ENCODE measurements at places on chromosomes 2 and 18.

DNA sequence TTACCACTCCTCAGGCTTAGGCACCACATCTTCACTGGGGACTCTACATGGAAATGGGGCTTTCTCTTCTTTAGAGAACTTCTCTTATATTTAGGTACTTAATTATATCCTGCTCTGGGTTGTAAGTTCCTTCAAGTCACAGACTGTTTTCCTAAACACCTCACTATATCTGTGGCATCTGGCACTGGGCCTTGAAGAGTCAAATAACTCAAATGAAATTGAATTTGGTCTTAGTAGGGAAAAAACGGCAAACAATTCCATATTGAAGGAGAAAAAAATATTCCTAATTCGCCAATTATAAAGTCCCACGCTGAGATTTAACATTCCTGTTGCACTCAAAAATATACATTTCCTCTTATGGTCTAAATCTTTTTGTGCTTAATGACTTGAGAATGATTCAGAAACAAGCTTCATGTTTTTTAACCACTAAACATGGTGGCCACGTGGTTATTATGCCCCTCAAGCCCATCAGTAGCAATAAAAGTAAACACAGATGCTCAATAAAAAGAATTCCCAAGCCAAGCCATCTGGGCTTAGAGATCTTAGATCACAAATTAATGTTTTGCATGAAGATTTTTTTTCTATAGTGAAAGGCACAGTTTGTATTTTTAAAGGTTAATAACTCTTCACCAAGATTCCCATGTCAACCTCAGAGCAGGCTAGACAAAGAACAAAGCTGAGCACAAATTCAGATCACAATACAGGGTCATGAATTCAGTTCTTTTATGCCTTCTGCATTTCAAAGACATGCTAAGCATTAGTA, 105.5 kb upstream of the SYT4 start:
- no peak for DNase-seq

GRCh38 chr2:174970092-174970491, 35.1 kb downstream of the CHN1 start:
- DNase-seq: no peak

GRCh38 chr2:31386648-31387047, 27.9 kb downstream of the XDH start:
- no peak for DNase-seq

DNA sequence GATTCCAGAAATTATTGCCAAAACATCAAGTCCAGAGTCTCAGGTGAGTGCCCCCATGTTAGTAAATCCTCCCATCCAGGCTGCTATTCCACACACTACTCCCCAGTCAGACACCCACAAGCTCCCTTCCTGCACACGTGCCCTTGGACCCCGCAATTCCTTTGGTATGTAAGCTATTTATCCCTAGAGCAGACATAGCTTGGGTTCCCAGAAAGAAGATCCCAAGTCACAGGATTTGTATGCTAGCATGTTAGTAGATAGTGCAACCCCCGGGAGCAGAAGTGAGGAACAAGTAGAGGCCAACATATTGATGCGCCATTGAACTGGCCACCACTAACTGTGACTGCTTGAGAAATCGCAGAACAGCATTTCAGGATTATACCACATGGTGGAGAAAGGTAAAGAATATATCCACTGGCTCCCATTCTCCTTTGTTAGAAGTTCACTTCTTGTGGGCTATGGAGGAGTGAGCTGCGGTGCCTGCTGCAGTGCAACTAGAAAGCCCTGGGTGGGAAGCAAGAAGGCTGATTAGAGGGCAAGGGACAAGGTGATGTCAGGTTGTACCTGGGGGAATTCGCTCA, 137.5 kb upstream of the CHAC2 start:
- no peak for DNase-seq

DNA sequence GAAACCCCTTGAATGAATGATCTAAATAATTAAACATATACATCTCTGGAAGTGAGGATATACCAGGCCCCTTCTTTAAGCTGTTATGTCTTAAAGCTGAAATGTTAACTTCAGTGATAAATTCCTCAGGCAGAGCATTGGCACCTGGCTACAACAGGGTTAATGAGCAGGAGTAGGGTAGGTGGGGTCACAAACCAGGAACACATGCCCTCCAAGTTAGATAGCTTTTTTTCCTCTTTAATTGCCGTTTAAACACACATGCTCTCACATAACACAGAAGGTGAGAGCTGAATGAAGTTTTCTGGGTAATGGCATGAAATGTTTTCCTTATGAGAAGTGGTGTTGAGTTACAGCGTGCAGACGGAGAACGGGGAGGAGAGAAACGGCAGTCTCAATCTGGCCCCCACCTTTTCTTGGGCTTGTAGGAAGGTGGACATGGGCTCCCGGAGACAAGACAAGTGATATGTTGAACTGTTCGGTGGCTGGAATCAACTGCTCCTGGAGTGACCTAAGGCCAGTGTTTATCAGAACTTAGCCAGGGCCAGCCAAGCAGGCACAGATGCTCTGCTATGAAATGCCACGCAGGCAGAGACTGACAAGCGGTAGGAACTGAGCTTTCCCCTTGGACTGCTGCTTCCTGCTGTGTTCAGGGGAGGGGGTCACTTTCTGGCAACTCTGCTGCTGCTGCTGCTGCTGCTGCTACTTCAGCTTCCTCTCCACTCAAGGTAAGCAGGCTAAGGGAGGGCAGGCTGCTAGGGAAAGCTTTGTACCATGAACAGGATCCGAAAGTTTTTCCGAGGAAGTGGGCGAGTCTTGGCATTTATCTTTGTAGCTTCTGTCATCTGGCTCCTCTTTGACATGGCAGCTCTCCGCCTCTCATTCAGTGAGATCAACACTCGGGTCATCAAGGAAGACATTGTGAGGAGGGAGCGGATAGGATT, at the start of gene GALNT5:
TSS of gene GALNT5 (plus strand) at position 394 of the 941 bp plus-strand sequence. CDS start at position 772, 378 bp downstream.
- DNase-seq: no peak

DNA sequence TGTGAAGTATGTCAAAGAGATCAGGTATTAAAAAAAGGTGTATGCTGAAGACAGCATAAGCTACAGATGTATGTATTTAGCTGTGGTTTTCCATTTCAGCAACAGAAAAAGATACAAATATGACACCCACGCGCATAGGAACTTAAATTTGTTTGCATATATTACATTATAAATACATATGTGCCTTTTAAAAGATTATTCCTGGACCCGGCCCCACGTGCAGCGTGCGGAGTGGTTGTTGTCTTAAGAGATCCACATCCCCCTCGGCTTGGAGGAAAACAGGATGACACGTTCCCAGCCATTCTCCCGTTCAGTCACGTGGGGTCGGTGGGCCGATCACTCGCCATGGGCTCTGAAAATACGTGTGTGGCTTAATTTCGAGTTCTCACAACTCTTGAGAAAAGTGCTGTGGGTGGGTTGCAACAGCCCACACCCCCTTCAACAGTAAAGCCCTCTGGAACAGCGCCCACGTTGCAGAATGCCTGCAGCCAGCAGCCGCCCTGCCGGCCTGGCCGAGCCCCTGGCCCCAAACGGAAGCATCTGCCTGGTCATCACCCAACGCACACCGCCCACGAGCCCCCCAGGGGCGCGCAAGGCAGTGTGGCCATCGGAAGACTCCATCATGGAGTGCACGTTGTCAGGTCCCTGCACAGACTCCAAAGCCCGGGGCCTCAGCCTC, 18.6 kb upstream of the KCNG2 start:
- no peak for DNase-seq

DNA sequence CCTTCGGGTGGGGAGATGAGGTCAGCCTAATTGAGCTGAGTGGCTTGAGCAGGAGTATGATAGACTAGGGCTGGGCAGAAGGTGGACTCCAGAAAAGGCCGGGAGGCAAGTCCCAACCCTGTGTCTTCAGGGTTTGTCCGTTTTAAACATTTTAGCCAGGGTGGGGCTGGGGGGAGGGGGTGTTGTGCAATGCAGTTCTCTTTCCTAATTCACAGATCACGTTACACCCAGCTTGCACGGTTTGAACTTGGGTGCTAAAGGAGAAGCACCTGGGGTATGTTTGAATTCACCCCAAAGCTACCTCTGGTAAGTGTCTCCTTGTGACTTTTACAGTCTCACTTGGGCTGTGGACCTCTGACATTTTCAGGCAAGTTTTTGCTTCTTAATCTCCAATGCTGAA, 233.3 kb downstream of the AGAP1 start:
- no peak for DNase-seq

GRCh38 chr2:50765146-50765545, 266.8 kb downstream of the NRXN1 start:
- DNase-seq: no peak

- DNase-seq: no peak
Observed at GRCh38 chr2:133674433-133675331, 106.4 kb upstream of the NCKAP5 start.

- no peak for DNase-seq
Observed at GRCh38 chr2:150404147-150404546, 83.3 kb downstream of the RND3 start.

DNA sequence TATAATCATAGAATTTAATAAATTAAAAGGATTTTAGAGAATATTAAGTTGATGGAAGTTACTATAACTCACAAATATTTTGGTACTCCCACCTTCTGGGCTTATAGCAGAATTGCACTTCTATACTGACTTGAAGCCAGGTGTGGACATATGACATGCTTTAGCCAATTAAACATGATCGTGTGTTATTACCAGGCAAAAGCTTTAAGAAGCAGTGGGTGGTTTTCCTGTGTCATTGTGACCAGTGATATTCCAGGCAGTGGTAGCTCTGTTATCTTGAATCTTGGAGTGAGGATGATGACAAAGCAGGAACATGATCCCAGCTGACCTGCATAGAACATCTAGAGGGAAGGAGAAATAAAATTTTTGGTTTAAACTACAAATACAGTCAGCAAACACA, 370.9 kb upstream of the ZEB2 start:
- no peak for DNase-seq

GRCh38 chr2:230674966-230675672, 37.5 kb upstream of the CAB39 start:
- no peak for DNase-seq

DNA sequence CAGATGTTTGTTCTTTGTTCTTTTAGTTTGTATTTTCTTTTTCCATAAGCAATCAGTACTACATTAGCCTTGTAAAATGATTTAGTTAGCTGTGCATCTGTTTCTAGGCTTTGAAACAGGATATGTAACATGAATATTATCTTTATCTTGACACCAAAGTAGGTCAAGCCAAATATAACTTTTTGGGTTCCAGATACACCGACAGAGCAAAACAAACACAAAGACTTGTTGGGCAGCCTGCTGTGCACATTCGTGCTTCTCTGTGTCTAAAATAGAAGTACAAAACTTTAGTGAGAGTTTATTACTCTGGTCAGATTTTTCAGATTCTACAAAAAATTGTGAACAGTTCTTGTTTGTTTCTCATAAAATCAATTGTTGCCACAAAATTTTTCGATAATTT, 1059.3 kb upstream of the GYPC start:
- no peak for DNase-seq

DNA sequence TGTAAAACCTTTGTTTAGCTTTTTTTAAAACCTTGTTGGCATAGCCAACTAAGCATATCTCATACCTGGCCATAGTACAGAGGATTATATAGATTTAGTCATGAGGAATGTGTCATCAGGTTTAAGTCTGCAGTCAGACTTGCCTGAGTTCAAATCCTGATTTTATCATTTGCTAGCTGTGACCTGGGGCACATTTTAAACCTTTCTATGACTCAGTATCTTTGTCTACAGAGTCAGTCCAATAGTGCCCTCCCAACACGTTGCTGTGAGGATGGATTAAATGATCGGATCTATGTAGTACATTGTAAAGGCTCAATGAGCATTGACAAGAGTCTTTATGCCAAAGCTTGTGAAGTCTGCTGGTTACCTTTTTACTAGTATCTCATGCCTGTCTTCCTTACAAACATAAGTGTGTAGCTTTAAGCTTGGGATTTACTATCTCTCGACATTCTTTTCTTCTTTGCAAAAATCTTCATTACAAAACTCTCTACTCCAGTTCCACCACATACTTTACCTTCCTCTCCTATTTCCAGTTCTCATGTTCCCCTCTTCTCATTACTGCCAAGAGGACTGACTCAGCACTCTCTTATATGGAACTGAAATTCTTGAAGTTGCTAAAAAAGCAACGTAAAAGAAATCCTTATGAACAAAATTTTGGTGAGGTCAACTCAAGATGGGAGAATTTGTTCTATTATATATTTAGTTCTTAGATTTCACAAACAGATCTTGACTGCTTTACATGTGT, 68.1 kb upstream of the RBMS1 start:
- no peak for DNase-seq

DNA sequence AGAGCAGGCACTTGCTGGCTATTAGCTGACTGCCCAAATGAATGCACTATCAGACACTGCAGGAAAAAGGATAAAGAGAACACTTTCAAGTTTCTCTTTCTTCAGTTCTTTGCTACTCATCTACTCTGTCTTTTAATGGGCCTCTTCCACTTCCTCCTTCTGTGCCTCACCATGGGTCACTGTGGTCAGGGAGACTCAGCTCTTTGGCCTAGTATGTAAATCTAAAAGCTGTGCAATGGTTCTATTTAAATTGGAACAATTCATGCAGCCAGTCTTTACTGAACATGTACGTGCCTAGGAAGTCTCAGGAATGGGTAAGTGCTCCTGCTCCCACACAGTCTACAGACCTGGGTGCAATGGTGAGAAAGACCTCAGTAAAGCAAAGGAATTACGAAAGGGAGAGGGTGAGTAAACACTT, 79.1 kb upstream of the DNMT3A start:
- DNase-seq: no peak

DNA sequence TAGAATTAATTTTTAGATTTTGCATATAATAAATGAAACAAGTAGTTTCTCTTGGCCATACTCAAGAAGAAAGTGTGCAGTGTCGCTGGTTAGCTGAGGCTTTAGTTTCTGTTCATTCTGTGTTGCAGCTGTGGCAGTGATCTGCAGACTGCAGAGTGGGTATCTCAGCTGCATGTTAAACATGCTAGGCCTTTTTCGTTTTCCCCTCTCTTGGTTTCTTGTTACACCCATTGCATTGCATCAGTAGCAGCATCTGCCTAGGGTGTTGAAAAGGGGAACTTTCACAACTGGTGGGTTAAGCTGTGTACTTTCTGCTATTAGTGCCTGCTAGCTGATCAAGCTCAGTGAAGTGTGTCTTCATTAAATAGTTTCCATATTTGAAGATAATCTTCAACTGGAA, 51.3 kb downstream of the ACSL3 start:
- DNase-seq: no peak

DNA sequence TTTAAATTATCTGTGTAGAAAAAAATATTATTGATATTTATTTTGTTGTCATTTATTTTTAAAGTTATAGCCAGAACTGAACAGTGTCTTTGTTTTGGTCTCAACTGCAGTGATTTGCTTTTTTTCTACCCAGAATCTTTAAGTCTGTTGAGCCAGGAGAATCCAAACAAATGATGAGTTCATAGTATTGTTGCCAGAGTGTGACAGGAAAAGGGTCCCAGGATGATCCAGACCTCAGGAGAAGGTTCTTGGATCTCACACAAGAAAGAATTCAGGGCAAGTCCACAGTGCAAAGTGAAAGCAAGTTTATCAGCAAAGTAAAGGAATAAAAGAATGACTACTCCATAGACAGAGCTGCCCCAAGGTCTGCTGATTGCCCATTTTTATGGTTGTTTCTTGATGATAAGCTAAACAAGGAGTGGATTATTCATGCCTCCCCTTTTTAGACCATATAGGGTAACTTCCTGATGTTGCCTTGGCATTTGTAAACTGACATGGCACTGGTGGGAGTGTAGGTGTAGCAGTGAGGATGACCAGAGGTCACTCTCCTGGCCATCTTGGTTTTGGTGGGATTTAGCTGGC, 127.1 kb downstream of the AGPS start:
- DNase-seq: no peak

GRCh38 chr2:50391556-50391955, 640.4 kb downstream of the NRXN1 start:
- no peak for DNase-seq

Measured in 8988T (cell line).